ENCODE measurements at places on chromosomes 3 and 15. TPM values are rescaled to one million over a fixed set of nuclear protein-coding genes. Genes with fewer than 3 reads are reported as not detected.

Gene ARPIN
- 4.0 TPM for total RNA-seq

- DNase-seq = peak; percentile 54
Observed at GRCh38 chr15:28896951-28897350, 11.2 kb downstream of the APBA2 start.

Gene SPTBN5
- total RNA-seq = 2.4 TPM

DNA sequence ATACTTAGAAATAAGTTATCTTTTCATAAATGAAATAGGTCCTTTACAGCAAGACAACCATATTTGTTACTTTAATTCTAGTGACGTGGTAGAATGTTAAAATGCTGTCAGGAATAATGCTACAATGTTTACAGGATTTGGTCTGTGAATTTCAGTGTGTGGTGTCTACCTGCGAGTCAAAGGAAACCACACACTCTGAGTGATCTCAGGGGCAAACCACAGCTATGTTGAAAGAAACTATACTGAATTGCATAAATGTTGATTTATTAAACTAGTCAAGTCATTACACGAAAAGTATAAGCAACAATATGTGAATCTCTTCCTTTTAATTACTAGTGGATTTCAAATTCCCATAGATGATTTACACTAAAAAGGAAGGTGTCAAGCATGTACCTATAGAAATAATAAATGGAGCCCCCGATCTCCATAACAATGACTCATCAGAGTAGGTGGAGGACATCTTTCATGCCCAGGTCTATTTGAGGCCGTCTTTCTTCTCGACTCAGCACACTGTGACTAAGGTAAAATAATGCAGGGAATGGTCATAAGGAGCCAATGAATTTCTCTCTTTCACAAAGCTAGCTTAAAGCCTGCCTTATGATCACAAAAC, 463.0 kb downstream of the ERC2 start:
- DNase-seq = no peak

- no peak for DNase-seq
Observed at GRCh38 chr3:21691036-21691435, 60.0 kb downstream of the ZNF385D start.

Gene PLIN1
- 0.17 TPM for total RNA-seq

DNA sequence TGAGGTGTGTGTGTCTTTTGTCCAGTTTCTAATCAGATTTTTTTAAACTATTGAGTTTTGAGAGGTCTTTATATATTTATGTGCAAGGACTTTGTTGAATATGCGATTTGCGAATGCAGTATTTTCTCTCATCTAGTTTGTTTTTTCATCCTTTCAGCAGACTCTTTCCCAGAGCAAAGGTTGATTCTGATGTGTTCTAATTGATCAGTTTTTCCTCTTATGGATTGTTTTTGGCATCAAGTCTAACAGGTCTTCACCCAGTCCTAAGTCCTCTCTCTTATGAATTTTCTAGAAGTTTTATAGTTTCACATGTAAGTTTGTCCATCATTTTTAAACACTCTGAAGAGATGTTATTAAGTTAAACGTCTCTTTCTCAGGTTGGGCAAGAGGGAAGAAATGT, 17.8 kb upstream of the TJP1 start:
- no peak for DNase-seq

- no peak for DNase-seq
Observed at GRCh38 chr15:65801229-65801805, 9.2 kb upstream of the DENND4A start.

- no peak for DNase-seq
Observed at GRCh38 chr3:108389372-108389771, 93.0 kb downstream of the HHLA2 start.
